NCI-H1105 treated with DMSO at 0.1 percent for 48 hours (cell line): ENCODE measurements at places on chromosomes 3 and 15.

- no peak for DNase-seq
Measured at GRCh38 chr3:82194870-82195269, 433.4 kb upstream of the GBE1 start.

DNA sequence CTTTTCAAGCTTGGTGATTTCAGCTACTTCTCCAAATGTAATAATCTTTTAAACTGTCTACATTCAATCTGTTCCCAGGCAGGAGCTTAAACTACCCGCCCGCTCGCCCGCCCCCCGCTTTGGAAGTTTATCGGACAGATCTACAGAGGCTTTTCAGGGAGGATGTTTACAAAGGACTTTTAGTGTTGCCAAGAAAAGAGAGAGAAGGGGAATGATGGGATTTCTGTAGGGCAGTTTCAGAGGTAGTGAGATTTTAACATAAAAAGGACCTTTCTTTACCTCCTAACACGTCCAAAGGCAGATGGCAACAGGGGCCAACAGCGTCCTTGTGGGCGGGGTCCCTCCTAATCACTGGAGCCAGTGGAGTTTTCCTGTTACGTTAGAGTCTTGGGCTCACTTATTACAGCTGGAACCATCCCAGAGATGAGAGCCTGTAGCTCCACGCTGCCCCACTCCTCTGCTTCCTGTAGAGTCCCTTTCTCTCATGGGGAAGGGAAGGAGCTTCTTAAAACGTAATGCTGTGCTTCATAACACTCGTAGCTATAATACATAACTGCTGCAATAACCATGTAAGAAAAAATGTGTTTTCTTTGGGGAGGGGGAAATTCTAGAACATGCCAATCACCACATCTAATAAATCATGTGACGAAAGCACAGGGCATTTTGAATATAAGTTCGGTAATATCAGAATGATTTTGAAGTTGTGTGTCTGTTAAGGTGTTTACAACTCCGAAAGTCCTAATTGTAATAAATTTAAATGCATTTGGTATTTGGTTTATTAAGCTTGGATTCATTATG is 30.9 kb downstream of the HES1 start:
- no peak for DNase-seq

- no peak for DNase-seq
Measured at GRCh38 chr3:181174022-181174421, 184.5 kb upstream of the DNAJC19 start.

DNA sequence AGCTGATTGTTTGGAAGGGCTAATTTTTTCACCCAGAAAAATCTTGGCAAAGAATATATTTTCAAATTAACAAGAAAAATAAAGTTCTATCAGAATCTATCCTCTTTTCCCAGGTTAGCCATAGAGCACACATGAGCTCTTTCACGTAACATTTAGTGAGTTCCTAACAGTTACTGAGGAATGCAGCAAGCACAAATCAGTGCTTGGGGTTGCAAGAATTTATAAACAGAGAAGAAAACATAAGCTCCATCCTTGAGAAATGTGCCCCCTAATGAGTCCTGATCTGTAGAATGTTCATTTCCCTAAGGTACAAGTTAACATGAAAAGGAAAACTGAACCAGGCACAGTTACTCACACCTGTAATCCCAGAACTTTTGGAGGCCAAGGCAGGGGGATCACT is 13.9 kb downstream of the EOGT start:
- no peak for DNase-seq

DNA sequence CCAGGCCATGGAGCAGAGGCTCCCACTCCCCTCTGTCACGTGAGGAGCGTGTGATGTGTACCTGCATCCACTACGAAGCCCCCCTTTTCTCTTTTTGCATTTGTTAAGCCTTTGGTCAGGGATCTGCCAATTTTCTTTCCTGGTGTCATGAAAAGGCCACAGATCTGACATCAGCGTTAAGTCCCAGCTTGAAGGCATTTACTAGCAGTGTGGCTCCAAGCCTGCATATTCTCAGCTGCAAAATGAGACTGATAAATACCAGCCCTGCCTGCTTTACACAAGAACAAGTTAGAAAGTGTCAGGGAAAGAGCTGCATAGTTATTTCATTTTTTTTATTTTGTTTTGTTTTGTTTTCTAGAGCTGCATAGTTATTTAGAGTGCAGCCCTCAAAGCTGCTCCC is 2.3 kb upstream of the ANKRD63 start:
- no peak for DNase-seq

DNA sequence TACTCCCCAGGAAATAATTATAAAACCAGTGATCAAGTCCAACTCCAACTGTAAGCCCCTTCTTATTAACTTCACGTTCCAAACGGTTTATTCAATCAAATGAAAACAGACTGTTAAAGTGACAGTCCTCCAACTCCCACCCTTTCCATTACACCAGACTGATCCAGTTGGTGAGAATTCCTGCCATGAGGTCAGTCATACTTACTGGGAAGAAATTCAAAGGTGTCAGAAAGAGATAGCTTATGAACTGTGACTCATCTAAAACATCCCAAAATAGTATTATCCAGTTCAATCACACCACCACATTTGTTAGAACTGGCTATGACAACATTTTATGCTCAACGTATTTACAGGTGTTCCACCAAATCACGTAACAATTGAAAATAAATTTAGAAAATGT is 19.5 kb downstream of the SMARCC1 start:
- DNase-seq, result no peak

GRCh38 chr15:25905140-25905539 is 42.0 kb upstream of the ATP10A start:
- DNase-seq, result no peak

DNA sequence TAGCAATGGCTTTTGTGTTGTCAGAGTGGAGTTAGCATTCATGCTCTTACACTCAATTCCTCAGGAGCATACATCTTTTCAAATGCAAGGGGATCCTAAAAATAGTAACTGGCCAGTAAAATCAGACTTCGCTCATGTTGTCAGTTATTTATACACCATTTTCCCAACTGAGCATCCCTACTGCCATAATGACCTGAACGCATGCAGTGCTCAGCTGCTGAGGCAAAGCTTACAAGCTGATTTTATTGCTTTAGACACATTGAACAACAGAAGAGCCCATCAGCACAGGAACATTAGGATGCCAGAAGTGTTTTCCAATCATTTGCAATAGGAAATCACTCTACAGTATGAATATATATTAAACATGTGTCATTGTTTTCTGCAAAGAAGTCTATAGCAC is 689.7 kb upstream of the BCHE start:
- no peak for DNase-seq

GRCh38 chr15:100939791-100940190 is 20.6 kb downstream of the LRRK1 start:
- no peak for DNase-seq

DNA sequence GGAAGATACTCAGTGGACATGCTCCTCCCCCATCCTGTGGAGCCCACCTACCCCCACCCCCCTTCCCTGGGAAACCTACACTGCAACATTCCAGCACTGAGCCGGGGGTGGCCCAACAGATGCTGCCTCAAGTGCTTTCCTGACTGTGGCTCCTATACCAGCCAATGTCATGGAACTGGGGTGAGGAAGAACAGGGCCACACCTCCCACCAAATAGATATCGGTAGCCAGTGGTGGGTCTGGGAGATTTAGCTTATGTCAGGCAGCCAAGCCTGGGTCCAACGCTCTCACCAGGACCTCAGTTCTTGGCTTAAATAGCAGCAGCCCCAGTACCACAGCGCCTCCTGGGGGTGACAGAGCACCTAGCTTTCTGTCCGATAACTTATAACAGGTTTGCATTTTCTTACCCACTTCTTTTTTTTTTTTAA is 30.3 kb downstream of the CDC25A start:
- DNase-seq, result no peak

DNA sequence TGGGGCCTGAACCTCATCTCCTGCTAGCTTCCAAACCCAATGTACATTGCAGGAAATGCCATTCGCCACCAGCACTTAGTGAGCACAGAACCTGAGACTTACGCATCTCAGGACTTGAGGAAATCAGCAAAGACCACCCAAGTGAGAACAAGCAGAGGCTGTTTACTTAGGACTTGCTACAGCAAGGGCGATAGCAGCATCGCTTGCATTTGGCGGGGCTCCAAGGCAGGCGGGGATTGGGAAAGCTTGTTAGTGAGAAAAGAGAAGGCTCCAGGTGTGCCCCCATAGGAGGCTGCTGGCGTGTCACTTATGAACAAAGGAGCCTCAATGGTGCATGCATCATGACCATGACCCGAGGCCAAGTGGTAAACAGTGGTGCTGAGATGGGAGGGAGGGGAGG is 19.7 kb downstream of the SLC6A20 start:
- peak; percentile 77 for DNase-seq

DNA sequence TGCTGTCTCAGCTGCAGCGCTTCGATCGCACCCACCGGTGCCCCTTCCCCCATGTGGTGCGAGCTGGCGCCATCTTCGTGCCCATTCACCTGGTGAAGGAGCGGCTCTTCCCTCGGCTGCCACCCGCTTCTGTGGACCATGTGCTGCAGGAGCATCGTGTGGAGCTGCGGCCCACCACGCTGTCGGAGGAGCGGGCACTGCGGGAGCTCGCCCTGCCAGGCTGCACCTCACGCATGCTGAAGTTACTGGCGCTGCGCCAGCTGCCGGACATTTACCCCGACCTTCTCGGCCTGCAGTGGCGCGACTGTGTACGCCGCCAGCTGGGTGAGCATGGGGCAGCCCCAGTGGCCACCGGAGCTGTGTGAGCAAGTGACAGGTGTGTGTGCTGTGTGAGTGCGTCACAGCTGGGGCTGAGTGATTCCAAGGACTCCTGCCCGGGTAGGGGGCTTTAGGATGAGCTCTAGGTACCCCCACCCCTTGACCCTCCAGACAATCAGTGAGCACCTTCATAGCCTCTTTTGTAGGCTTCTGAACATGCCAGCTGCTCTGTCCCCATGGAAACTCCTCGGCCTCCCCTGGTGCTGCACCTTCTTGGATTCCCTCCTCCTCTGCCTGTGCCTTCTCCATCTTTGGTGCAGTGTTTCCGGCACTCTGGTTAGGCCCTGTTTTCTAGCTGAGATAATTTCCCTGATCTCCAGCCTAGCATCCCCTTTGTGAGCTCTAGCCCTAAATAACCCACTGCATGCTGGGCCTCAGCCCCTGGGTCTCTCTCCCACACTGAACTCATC is 7.0 kb downstream of the C15orf39 start:
- no peak for DNase-seq

DNA sequence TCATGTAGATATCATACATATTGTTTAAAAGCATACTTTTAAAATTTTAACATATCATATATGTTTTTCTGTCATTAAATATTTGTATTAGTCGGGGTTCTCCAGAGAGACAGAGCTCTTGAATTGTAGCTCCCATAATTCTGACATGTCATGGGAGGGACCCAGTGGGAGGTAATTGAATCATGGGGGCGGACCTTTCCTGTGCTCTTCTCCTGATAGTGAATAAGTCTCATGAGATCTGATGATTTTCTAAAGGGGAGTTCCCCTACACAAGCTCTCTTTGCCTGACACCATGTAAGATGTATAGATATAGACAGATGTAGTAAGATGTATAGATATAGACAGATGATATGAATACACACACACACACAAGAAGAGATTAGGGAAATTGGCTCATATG is 161.2 kb upstream of the ABI3BP start:
- no peak for DNase-seq

DNA sequence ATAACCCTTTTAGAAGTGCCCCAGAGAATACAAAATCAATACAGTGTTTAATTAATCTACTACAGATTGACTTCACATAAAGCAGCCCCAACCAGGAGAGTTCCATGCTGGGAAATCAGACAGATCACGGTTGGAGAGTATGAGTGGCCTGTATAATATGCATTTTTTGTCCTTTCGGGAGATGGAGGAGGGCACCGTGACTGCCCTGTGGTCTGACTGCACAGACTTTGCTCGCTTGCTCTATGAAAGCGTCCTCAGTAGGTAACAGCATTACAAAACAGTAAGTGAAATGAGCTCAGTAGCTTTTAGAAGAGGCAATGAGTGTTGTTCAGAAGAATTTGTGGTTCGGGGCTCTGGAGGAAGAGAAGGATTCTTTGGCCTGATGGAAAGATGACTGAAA is 34.2 kb upstream of the SKIL start:
- DNase-seq, result no peak

DNA sequence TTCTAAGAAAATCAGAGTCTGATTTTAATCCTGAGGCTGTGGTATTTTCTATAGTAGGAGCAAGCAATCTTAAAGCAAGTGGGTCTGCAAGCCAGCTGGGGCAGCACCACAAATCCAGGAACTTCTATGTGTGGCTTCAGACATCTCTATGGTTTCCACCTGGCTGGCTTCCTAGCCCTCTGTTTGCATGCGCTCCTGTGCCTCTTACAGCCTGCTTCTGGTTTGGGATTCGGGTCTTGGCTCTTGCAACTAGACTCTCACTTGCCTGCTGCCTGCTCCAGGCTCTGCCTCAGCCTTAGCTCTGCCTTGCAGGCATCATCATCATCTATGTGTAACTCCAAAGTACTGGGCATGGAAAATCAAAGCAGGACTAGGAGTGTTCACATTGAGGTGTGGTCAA is 43.4 kb downstream of the MINDY4B start:
- no peak for DNase-seq

DNA sequence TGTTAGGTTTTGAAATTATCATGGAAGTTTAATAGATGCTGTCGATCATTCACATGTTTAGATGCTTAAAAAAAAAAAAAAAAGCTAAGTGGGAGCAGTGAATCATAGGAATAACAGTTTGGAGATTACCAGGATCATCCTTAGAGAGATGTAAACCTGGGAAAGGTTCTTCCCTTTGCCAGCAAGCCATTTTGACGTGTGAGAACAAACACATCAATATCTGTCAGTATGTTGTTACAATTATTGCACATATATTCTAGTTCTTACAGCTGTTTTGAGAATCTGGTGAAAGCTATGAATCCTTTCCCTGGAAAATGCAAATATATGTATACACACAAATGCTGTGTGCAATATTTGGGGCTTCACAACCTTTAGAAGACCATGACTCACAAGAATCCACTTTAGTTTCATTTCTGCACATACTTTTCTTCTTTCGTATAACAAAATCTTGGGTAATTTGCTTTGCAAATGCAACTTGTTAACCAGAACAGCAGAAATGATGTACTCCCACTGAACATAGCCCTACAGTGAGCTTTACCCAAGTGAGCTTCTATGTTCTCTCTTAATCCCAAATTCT is 12.0 kb downstream of the NFKBIZ start:
- DNase-seq, result no peak

- no peak for DNase-seq
Measured at GRCh38 chr3:198025644-198026043, 65.6 kb downstream of the LMLN start.

- DNase-seq, result no peak
Measured at GRCh38 chr15:84816694-84817465, at the start of gene ALPK3. TSS of gene ALPK3 (plus strand) at chr15:84817356. CDS start at chr15:84817453, 97 bp downstream.

DNA sequence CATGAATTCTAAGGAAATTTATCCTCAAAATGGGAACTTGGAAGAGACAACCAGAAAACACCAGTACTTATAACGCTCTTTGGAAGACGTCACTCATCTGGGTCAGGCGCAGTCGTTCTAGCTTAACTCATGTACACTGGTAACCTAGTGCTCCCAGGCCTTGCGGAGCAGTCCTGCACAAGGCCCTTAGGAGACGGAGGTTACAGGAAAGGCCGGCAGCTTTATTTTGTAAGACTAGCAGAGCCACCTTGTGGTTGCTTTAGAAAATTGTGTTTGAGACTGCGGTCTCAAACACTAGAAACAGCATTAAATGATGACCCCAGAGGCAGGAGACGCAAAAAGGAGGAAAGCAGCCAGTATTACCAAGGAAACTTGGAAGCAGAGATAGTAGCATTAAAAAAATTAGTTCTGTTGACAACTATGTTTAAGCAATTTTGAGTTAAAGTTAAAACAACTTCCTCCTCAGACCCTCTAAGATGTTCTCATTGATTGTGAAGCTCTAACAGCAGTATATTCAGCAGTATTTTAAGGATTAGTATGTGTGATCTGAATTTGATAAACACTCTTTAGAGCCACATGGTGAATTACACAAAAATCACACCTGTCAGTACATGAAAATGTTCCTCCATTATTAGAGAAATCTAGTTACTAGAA is 141.9 kb upstream of the C2CD4B start:
- peak; percentile 79 for DNase-seq
